ENCODE measurements at places on chromosomes 13 and 19. TPM values are rescaled to one million over a fixed set of nuclear protein-coding genes. Genes with fewer than 3 reads are reported as not detected.

DNA sequence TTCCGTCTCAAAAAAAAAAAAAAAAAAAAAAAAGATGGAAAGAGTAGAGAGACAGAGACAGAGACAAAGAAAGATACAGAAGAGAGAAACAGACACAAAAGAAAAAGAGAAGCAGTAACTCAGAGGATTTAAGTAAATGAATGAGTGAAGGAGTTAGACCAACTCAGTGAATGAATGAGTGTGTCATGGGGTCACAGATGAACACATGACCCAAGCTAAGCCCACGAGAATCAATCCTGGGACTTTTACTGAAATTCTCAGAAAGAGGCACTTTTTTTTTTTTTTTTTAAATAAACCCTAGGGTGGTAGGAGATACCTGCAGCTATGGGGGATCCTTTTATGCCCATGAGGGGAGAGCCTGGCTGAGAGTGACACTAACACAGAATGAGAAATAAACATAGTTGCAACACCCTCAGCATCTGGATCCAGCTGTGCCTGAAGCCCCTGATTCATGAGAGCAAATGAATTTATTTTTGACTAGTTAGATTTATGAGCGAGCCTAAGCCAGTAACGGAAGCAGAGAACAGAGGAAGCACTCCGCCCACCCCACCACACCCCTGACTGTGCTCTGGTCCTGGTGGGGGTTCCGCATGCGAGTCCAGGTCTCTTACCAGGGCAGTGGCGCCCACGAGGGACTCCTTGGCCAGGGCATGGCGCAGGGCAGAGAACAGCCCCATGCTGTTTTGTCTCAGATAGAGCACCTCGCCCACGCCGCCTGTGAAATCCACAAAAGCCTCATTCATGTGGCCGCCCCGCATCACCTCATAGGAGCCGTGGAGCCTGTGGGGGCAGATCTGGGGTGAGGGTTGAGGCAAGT is 4.6 kb downstream of the CAPN12 start:
- H3K27me3 ChIP-seq, result no peaks in the 10 kb centered on the region
- H3K27ac ChIP-seq, result no peak overlapping the region
- H3K4me3 ChIP-seq, result no peak overlapping the region
- DNase-seq, result no peak
- H3K4me1 ChIP-seq, result peaks cover 8% of the 10 kb centered on the region
- no peaks in the 10 kb centered on the region for H3K36me3 ChIP-seq

DNA sequence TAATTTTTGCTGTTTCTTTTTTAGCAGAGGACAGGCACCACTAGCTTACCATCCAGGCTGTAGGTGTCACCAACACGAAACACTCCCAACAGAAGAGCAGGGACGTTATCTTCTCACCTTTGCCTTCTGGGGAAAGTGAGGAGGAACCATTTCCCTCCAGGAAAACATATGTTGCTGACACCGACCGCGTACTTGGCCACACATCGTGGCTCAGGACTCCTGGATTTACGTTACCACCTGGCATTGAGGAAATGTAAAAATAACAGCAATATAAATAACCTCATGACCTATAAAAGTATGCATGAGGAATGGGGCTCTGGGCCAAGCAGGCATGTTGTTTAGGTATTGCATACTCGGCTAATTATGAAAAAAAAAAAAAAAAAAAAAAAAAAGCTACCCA is 525.1 kb downstream of the MYO16 start:
- DNase-seq, result peak; percentile 19
- H3K4me1 ChIP-seq, result peaks cover 22% of the 10 kb centered on the region

Gene KLF1
- total RNA-seq, result not detected

DNA sequence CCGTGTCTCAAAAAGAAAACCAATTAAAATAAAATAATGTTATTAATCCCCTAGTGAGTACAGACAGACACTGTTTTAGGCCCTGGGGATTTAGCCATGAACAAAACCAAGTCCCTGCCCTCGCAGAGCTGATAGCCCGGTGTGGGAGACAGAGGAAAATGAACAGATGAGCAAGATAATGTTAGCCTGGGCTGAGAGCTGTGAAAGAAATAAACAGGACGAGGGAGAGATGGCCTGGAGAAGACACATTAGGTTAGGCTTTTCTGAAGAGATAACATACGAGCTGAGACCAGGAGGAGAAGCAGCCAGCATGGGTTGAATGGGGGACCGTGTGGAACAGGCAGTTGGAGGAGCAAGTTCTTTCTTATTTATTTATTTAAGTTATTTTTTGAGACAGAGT is 9.0 kb downstream of the RELB start:
- DNase-seq, result no peak
- no peaks in the 10 kb centered on the region for H3K27me3 ChIP-seq
- H3K27ac ChIP-seq, result no peak overlapping the region
- no peaks in the 10 kb centered on the region for H3K4me1 ChIP-seq
- H3K36me3 ChIP-seq, result peaks cover 5% of the 10 kb centered on the region

- no peaks in the 10 kb centered on the region for H3K36me3 ChIP-seq
- H3K27ac ChIP-seq, result no peak overlapping the region
- H3K4me3 ChIP-seq, result no peak overlapping the region
- no peaks in the 10 kb centered on the region for H3K4me1 ChIP-seq
- DNase-seq, result no peak
These were observed 108.2 kb upstream of the WASF3 start for GRCh38 chr13:26449063-26449848.

Gene ZNF229
- 18.5 TPM for total RNA-seq

DNA sequence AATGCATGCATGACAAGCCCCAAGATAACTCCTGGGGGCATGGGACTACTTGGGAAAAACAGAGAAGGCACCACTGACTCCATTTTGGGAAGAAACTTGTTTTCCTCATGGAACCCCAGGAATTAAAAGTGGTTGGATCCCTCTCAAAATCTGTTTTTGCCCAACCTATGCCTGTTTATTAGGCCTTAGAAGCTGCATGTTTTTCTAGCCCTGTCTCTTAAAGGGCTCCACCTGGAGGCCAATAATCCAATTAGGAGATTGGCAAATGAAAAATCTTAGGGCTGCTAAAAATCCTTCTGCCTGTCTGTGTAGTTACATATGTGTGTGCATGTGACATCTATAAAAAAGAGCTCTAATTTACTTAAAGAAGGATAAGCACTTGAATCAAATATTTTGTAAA is 26.9 kb downstream of the MED4 start:
- H3K4me3 ChIP-seq, result no peak overlapping the region
- no peaks in the 10 kb centered on the region for H3K4me1 ChIP-seq
- H3K36me3 ChIP-seq, result peaks cover 17% of the 10 kb centered on the region
- H3K27me3 ChIP-seq, result no peaks in the 10 kb centered on the region

GRCh38 chr19:45172173-45172572 is 5.9 kb downstream of the TRAPPC6A start:
- no peaks in the 10 kb centered on the region for H3K36me3 ChIP-seq
- H3K27me3 ChIP-seq, result no peaks in the 10 kb centered on the region
- peaks cover 12% of the 10 kb centered on the region for H3K4me1 ChIP-seq
- H3K4me3 ChIP-seq, result no peak overlapping the region

DNA sequence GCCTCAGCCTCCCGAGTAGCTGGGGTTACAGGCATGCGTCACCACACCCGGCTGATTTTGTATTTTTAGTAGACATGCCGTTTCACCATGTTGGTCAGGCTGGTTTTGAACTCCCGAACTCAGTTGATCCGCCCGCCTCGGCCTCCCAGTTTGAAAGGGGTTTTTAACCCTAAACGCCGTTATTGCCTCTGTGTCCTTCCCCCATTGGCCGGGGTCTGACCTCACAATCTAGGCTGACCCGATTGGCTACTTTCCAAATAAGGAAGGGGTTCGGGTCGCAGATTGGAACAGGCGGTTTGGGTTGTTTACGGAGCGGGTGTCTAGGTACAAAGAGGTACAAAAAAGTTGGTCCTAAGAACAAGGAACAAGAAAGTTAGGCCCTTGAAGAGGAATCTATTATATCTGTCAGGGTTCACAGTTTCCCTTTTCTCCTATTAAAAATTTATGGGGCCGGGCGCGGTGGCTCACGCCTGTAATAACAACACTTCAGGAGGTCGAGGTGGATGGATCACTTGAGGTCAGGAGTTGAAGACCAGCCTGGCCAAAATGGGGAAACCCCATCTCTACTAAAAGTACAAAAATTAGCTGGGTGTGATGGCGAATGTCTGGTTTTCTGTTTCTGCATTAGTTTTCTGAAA is 1.0 kb downstream of the ZNF253 start:
- peak; percentile 44 for DNase-seq
- peak overlapping the region; percentile 52 for H3K4me3 ChIP-seq
- H3K4me1 ChIP-seq, result peaks cover 19% of the 10 kb centered on the region
- no peaks in the 10 kb centered on the region for H3K27me3 ChIP-seq
- H3K36me3 ChIP-seq, result no peaks in the 10 kb centered on the region

GRCh38 chr19:6424195-6424938 is at the start of gene KHSRP:
TSS of gene KHSRP (minus strand) at chr19:6424811. CDS start at chr19:6424701, 110 bp downstream.
- peaks cover 20% of the 10 kb centered on the region for H3K36me3 ChIP-seq
- DNase-seq, result no peak
- H3K4me3 ChIP-seq, result peak within 1 kb of the TSS; percentile 77
- peak within 1 kb of the TSS; percentile 74 for H3K27ac ChIP-seq
- no peaks in the 10 kb centered on the region for H3K27me3 ChIP-seq

DNA sequence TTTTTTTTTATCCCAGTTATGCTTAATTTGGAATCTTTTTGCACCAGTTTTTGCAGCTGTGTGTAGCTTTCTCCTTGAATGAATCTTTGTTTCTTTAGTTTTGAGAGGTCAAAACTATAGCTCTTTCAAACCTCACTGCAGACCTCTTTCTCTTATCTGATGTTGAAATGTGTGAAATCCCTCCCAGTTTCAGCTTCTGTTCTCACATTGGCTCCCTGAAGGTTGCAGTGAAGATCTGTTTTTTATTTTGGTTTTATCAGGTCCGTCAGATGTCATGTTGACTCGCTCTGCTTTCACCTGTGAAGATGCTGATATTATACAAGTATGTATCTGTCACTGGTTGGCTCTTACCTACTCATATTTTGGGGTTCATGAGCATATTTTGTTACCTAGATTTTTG is 372.0 kb downstream of the RFC3 start:
- no peak overlapping the region for H3K27ac ChIP-seq
- no peaks in the 10 kb centered on the region for H3K36me3 ChIP-seq
- no peak overlapping the region for H3K4me3 ChIP-seq

GRCh38 chr13:97214921-97215320 is 7.2 kb upstream of the MBNL2 start:
- no peak for DNase-seq
- no peak overlapping the region for H3K4me3 ChIP-seq
- H3K36me3 ChIP-seq, result no peaks in the 10 kb centered on the region
- H3K4me1 ChIP-seq, result no peaks in the 10 kb centered on the region

DNA sequence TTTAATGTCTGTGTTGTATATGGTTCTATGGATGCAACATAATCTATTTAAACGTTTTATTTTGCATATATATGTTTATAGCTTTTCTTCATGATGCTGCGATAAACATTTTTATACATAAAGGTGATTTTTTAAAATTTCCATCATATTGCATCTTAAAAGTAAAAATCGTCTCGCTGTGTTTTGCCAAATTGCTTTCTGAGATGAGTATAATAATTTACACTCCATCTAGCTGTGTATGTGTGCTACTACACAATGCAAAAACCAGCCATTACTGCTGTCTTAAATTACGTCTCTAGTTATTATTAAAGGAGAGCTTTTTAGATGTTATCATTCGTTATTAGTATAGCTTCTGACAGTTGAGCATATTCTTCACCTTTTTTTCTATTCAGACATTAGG is 37.2 kb downstream of the METTL21C start:
- no peak overlapping the region for H3K27ac ChIP-seq
- DNase-seq, result no peak
- H3K36me3 ChIP-seq, result peaks cover 6% of the 10 kb centered on the region
- H3K4me3 ChIP-seq, result no peak overlapping the region
- H3K27me3 ChIP-seq, result no peaks in the 10 kb centered on the region
- H3K4me1 ChIP-seq, result peaks cover 4% of the 10 kb centered on the region

Gene ETHE1
- total RNA-seq, result 40.7 TPM

Gene LRRC25
- total RNA-seq, result 2.7 TPM

DNA sequence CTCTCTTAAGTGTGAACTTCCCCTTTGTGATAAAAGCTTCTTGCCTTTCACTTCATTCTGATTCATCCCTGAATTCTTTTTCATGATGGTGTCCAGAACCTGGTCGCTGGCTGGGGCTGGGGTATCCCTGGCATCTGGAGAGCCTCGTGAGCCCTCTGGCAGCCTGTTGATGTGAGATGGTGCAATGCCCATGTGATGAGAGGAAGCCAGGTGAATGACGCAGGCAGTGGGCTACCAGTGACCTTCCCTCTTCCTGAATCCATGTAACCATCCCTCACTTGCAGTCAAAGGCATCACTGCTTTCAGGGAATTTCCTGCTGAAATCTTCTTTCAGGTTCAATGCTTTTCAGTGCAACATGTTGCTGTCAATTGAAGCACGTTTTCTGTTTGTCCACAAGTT is 158.6 kb upstream of the SLC10A2 start:
- no peak overlapping the region for H3K27ac ChIP-seq

GRCh38 chr19:18501832-18502231 is 20.0 kb downstream of the ELL start:
- H3K27ac ChIP-seq, result peak overlapping the region; percentile 79
- no peaks in the 10 kb centered on the region for H3K27me3 ChIP-seq
- H3K36me3 ChIP-seq, result no peaks in the 10 kb centered on the region
- H3K4me3 ChIP-seq, result no peak overlapping the region
- peak; percentile 63 for DNase-seq
- H3K4me1 ChIP-seq, result peaks cover 73% of the 10 kb centered on the region

GRCh38 chr19:49361438-49362047 is 673 bp downstream of the TEAD2 start:
- peak; percentile 60 for DNase-seq
- no peaks in the 10 kb centered on the region for H3K36me3 ChIP-seq
- H3K4me3 ChIP-seq, result no peak overlapping the region
- peak overlapping the region; percentile 89 for H3K27ac ChIP-seq
